ENCODE measurements at places on chromosomes 1 and 21.

DNA sequence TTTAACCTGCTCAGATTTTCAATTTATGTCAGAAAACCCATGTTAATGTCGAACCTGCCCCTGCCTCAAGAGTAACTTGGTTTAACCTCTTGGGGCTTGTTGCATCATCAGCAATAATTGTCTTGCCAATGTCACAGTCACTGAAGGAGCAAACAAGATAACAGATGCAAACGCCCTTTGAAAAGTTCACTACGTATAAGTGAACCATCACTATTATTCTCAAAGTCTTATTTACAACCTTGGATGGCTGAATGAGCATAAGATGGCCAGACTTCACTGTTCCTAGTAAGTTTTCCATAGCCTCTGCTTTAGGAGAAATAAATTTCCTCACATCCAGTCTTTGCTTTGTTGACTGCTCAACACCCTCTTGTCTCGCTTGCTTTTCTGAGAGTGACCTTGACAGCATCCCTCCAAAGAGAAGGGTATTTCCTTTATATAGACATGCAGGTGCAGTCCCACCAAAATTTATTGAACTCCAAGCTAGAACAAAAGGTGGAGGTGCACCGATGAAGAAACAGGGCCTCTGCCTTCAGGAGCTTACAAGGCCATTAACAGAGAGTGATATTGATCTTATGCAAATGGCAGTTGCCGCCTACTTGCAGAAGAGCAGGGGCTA, 749 bp upstream of the LRIG2 start:
- DNase-seq = no peak

DNA sequence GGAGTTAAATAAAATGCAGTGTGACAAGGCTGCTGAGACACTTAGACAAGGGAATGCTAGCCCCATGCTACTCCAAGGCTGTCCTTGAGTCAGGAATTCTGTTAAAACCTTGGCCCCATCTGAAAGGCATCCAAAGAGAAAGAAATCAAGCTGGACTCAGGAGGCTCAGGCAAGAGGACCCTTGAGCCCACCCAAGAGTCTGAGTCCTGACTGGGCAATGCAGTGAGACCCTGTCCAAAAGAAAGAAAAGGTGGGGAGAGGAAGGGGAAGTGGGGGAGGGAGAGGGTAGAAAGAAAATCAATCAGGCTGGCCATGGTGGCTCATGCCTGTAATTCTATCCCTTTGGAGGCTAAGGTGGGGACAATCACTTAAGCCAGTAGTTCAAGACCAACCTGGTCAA, 26.7 kb downstream of the CLSTN1 start:
- DNase-seq = no peak

- peak; percentile 80 for DNase-seq
Observed at GRCh38 chr1:226737819-226738420, 1.2 kb downstream of the ITPKB start.

- peak; percentile 65 for DNase-seq
Observed at GRCh38 chr1:14970115-14970798, 183.3 kb upstream of the TMEM51 start.

DNA sequence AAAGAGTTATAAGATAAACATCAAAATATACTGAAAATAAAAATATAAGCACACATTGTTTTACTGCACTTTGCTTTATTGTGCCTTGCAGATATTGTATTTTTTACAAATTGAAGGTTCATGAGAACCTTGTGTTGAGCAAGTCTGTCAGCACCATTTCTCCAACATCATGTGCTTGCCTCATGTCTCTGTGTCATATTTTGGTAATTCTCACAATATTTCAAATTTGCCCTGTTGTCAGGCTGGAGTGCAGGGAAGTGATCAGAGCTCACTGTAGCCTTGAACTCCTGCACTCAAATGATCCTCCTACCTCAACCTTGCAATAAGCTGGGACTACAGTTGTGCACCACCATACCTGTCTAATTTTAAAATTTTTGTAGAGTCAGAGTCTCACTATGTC, 21.3 kb upstream of the CNIH3 start:
- no peak for DNase-seq

- no peak for DNase-seq
Observed at GRCh38 chr1:178818416-178818815, 52.5 kb downstream of the ANGPTL1 start.

DNA sequence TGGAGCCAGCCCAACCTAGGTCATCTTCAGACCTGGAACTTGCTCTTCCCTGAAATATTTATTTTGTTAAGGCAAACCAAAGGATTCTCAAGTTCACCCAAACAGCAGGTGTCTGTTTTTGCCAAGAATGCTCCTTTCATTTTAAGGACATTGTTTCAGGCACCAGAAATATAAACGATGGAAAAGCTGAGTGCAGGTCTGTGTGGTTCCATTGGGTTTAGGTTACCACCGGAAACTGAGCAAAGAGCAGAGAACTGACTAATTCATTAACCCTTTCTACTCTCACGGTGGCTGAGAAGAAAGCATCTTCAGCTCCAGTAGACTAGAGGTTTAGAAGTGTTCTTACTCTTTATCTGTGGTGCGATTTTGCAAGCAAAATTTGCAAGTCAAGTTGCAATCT, 38.0 kb upstream of the ZC3H11B start:
- no peak for DNase-seq

- no peak for DNase-seq
Observed at GRCh38 chr21:44958471-44959191, 18.8 kb downstream of the SLX9 start.

DNA sequence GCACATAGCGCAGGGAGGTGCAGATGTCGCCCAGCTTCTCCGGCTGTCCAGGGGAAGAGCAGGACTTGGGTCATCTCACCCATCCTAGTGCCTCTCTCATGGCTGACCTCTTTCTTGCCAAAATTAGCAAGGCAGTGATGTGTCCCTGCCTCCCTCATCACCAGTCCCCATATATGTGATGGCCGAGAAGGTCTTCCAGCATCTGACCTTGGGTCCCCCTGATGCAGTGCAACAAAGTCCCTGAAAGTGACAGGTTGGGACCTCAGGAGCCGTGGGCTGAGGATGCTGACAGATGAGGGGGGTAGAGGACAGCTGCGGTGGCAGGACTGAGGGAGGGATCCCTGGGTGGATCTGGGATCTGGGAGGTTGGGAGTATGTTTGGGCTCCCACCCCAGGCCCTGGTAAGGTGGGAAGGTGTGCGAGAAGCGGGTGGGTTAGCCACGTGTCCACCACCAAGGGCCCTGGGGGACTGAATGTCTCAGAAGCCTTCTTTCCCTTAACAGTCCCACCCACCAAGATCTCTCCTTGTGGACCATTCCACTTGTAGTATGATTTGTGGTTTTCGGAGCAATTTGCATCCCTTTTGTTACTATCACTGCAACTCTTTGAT, 109.7 kb downstream of the SYT2 start:
- no peak for DNase-seq

DNA sequence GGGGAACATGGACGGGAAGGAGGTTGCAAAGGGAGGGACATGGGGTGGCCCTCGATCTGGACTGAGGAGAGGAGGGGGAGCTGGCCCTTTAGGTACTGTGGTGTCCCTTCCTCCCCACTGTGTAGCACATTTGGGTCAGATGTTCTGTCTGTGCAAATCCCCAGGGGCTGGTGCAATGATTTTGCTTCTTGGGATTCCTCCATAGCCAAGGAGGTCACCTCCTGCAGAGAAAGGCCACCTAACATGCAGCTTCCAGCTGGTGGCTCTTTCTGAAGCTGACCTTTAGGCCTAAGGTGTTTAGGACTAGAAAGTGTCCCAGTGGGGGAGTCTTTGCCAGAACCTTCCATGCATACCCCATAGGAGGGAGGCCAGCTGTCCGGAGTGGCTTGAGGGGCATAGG, 9.0 kb upstream of the MYOM3 start:
- DNase-seq = no peak

GRCh38 chr1:27716262-27716895, 9.4 kb upstream of the FAM76A start:
- no peak for DNase-seq

DNA sequence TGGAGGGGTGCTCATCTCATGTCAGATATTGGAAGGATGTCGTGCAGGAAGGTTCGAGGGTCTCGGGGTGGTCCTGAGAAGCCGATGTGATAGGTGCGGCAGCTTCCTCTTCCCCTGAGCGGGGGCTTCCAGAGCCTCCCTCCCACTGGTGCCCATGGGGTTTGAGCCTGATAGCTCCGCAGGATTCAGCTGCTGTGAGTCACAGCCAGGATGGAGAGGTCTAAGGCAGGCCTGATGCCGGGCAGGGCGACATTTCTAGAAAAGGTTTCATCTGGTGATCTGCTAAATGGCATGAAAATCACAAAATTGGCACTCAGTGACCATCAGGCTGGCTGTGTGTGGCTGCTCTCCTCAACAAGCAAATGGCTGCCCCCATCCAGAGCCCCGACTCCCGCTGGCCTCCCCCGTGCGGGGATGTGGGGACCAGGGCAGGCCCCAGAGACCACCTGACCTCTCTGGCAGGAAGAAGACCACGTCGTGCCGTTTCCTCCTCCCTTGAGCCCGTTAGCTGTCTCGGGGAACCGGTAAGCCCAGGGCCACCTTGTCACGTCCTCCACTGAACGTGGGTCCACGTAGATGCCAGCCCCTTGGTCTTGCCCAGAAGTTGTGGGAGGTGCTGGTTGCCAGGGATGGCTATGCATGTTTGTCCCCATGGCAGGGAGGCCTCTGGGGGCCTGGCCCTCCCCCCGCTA, 66.1 kb downstream of the SKI start:
- DNase-seq = no peak

GRCh38 chr21:38849776-38850175, 44.0 kb downstream of the ETS2 start:
- no peak for DNase-seq

DNA sequence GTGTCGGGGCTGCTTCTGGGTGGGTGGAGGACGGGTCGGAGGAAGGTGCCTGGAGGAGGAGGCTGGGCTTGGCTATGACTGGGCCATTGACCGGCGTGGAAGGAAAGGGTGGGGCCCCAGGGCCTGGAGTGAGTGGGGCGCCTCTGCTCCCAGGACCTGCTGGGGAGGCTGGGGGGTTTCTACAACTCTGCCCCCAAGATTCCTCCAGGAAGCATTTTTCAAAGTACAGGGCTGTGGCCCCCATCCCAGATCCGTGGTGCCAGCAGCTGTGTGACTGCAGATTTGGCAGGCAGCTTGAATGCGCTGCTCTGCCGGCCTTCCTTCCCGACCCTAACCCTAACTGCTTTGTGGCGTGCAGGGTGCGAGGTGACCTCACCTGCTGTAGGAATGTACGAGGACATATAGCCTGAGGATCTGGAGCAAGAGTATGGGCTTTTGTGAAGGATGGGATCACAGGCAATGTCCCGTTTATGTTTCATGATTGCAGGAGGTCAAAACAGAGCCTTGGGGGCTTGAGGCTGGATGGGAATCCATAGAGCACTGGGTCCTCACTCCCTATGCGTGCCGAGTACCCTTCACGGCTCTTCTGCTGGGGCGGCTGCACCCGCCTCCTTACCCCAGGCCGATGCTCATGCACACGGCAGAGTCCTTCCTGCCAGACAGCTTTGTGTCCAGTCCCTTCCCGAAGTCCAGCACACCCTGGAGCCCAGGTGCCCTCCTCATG, 24.7 kb downstream of the TRPM2 start:
- DNase-seq = no peak

- DNase-seq = no peak
Observed at GRCh38 chr21:25461725-25462124, 145.6 kb downstream of the MRPL39 start.

DNA sequence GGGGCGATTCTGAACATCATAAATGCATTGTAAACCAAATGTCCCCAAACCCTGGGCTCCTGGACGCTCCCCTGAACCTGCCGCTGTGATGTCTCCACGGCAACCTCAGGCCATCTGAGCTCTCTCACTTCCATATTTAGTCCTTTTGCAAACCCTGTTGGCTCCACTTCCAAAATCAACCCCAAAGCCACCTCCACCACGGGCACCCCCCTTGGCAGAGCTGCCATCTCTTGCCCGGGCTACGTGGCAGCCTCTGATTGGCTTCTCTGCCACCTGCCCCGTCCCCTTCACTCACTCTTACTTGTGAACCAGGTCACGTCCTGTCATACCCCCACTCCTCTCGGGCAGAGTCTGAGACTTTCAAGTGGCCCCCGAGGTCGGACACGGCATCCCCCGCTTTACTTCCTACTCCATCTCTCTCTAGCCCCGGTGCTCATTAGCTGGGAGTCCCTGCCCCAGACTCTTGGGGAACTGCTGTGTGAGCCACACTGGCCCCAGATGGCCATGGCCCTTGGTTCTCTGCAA, 15.8 kb downstream of the PRXL2B start:
- no peak for DNase-seq

DNA sequence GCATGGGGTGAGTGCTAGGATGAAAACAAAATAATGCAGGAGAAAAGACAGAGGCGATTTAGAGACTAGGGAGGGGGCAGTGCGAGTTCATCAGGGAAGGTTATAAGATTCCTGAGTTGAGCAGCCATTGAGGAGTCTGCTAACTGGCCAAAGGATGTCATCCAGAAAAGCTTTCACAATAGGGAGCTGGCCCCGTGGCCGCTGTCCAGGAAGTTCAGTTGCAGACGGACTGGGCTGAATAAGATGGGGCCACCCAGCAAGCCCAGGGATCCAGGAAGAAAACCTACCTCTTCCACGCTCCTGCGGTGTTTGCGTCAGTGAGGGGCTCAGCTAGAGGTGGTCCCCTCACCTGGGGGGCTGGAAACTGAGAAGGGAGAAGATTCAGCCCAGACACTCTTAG, 4.0 kb upstream of the PKP1 start:
- DNase-seq = no peak

DNA sequence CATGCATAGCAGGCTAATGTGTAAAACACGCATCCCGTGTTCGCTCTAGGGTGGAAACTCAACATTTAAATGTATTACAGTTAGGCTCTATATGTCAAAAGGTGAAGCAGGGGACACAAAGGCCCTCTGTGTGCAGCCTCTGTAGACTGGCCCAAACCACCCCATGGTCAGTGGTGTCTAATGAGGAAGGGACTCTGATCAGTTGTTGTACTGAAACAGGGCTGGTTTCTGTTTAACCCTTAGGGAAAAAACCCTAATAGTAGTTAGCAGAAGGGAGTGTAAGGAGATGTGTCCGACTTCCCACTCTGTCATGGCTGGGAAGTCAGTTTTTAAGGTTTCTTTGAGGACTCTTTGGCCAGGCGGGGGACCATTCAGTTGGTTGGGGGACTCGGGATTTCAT, 21.5 kb upstream of the CD2 start:
- no peak for DNase-seq

DNA sequence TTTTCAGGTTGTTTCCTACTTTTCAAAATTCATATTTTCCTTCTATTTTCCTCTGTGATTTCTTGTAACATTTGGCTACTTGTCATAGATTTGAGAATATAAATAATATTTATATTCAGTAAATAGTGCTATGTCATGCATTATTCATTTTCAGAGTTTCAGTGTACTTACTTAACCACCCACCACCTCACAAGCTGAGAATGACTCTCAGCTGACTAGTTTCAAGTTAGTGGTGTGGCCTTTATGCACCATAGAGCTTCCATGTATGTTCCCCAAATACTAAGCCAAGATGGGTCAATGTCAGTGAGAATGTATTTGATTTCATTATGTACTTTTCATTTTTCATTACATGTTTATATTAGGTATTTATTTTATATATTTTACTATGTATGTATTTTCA, 56.9 kb upstream of the RGS1 start:
- DNase-seq = no peak

GRCh38 chr1:92356956-92357355, 58.1 kb downstream of the RPAP2 start:
- DNase-seq = no peak

GRCh38 chr1:75257424-75257823, 123.2 kb downstream of the LHX8 start:
- no peak for DNase-seq

- DNase-seq = peak; percentile 56
Observed at GRCh38 chr1:201020721-201021629, 2.5 kb downstream of the KIF21B start.

- DNase-seq = no peak
Observed at GRCh38 chr1:240804475-240804874, 192.5 kb upstream of the GREM2 start.

GRCh38 chr1:226223786-226224244, 351 bp downstream of the MIXL1 start:
- DNase-seq = peak; percentile 80

Measured in Karpas-422 (cell line).